NCI-H1417 treated with DMSO at 0.1 percent for 48 hours (cell line): ENCODE measurements at places on chromosomes 7 and 10.

DNA sequence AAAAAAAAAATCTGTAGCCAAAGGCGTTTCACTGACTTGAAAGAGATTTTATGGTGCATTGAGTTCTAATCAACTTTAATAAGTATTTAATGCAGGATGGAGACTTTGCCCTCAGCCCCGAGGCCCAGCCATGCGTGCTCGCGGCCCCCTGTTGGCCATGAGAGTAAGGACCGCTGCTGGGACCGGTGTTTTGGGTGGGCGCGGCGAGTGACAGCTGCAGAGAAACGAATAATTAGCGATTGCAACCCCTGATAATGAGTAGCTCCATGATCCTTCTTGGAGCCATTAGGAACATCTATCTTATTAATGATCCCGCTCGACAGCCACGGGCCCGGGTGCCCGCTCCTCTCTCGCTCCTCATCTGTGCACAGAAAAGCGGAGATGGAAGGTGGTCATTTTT is 347.4 kb downstream of the RPS24 start:
- DNase-seq: no peak

GRCh38 chr7:50495746-50496145 is 45.6 kb upstream of the FIGNL1 start:
- no peak for DNase-seq

DNA sequence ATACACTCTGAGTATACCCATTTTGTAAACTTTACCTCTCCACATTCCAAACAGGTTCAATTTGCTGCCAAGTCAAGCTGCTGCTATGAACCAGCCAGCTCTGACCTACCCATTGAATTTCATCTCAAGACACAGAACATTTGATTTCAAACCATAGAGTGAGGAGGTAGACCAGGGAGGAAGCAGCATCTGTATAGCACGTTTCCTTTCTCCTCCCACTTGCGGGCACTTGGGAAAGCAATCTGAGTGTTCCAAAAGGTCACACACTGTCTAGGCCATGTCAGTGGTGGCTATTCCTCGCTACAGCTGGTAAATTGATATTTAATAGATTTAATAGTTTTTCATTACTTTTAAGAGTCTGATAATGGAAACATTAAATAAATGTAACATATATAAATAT is 147.8 kb upstream of the EEPD1 start:
- DNase-seq: no peak

DNA sequence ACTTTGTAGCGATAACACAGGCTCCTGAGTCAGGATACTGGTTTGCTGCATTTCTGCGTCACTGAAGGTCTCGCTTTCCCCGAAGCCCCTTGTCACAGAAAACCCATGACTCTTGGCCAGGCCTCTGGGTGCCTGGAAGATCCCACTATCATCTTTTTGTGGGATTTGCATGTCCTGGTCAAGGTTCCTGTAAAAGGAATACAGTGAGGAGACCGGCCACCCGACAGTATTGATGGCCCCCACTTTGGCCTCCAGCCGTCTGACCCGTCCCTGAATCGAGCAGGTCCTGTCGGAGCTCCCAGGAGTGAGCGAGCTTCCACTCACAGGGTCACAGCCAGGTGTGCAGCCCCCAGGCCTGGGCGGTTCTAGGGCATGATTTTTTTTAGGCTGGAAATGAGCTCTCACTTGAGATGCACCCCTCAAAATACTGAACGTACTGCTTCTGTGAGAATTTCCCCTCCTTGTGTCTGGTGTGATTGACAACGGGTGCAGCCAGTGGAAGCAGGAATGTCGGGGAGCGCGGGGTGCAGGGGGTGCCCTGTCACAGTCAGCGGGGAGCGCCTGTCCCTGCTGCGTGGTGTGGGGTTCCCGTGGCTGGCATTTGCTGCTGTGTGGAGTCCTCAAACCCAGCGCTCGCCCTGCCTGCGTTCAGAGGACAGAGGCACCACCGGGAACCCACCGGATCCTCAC is 75.8 kb downstream of the DNAJB6 start:
- no peak for DNase-seq

- no peak for DNase-seq
These were observed 51.5 kb downstream of the DNAJB6 start for GRCh38 chr7:157388301-157388700.

DNA sequence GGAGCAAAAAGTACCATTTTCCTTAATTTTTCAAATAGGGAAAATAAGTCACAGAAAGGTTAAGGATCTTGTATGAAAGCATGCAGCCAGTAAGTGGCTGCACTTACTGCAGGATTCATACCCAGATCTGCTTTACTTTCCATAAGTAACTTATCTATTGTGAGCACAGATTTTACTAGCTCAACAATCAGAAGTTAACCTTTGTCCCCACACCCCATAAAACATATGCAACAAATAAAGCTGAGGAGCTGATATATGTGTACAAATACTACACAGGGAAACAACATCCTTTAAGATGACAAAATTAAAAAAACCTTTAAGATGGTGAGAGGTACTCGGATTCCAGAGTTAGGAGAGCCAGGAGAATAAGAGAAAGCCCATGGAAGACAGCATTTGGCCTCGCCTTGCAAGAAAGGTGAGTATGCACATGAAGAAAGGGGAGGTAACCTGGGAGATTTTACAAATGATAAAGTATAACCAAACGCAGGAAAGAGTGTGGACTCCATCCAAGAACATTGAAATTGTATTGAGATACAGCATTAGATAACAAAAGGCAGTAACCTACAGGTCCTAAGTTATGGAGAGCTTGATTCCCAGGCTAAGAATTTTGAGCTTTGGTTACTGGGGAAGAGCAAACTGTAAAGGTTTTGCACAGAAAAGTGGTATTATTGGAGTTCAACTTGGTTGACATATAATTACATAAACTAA is 87.1 kb downstream of the ITGB8 start:
- no peak for DNase-seq

- DNase-seq: peak; percentile 9
These were observed 71.7 kb downstream of the ARL4A start for GRCh38 chr7:12759151-12759550.

DNA sequence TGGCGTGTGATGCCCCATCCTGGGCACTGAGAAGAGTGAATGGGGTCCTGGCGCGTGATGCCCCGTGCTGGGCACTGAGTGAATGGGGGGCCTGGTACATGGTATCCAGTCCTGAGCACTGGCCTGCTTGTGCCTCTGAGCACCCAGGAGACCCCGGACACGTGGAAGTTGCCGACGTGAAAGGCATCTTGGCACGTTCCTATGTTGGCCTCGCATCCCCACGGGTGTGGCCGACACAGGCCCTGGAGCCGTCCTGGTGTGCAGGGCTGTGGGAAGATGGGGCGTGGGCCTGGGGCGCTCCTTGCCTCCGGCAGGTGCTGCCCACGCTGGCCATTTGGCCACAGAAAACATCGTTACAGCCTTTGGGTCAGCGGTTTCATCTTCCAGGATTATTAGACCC is 35.5 kb downstream of the CFAP46 start:
- no peak for DNase-seq

GRCh38 chr7:27147199-27148030 is at the start of gene HOXA6:
Gene HOXA6, minus strand, starts transcription at chr7:27147774. Its CDS starts 25 bp downstream, at chr7:27147749.
- no peak for DNase-seq

- DNase-seq: no peak
These were observed 324.4 kb downstream of the PCLO start for GRCh38 chr7:82838314-82838713.

GRCh38 chr7:151141311-151141854 is 26.1 kb downstream of the GBX1 start:
- DNase-seq: no peak

GRCh38 chr10:124249812-124250432 is 156.5 kb upstream of the CHST15 start:
- DNase-seq: no peak

GRCh38 chr10:124732931-124733570 is 11.1 kb downstream of the FAM53B start:
- DNase-seq: no peak

- DNase-seq: no peak
These were observed 33.6 kb downstream of the AOAH start for GRCh38 chr7:36690514-36691187.

GRCh38 chr7:71264005-71264404 is 132.1 kb downstream of the GALNT17 start:
- DNase-seq: no peak

GRCh38 chr7:13987395-13987794 is 2.1 kb downstream of the ETV1 start:
- DNase-seq: no peak
